Activated CD4-positive, alpha-beta T cell treated with anti-CD3 and anti-CD28 coated beads for 36 hours (primary cell): ENCODE measurements at places on chromosomes 2 and 18. TPM values are rescaled to one million over a fixed set of nuclear protein-coding genes. Genes with fewer than 3 reads are reported as not detected.

DNA sequence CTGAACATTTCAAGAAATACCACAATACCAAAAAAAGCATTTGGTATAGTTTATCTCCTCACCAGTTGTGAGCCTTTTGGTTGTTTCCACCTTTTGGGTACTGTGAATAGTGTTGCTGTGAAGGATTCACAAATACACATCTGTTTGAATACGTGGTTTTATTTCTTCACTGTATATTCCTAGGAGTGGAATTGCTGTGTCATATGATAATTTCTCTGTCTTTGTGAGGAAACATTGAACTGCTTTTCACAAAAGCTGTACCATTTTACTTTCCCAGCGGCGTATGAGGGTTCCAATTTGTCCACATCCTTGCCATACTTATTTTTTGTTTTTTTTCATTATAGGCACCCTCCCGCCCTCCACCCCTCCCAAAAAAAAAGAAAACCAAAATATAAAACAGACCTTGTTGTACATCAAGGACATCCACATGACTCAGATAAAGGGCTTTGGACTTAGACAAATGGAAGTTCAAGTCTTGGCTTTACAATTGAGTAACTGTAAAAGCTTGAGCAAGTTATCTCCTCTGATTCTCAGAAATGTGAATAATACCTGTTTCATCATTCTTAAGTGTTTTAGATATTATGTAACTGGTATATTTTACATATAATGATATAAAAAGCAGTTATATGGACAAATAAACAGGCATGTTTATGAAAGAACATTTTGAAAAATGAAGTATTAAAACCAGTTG lies 19.0 kb downstream of the UBE2E3 start:
- no peak for DNase-seq
- H3K4me1 ChIP-seq = peaks cover 29% of the 10 kb centered on the region

DNA sequence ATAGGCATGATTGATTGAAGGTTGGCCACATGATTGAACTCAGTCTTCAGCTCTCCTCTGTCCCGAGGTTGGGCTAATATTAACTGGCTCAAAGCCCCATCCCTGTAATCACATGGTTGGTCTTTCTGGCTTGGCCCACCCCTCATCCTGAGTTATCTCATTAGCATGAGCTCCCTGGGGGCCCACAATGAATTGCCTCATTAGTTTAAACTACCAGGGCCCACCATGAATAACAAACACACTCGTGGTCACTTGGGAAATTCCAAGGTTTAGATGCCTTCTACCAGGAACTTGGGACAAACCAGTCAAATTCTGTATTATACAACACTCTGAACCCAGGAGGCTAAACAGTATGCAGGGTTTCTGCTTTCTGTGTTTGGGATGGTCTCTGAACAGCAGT lies 121.7 kb upstream of the B3GNT2 start:
- peaks cover 25% of the 10 kb centered on the region for H3K36me3 ChIP-seq
- no peaks in the 10 kb centered on the region for H3K27me3 ChIP-seq
- no peak overlapping the region for H3K27ac ChIP-seq
- DNase-seq = no peak
- H3K4me3 ChIP-seq = no peak overlapping the region

GRCh38 chr2:238087211-238087610 lies 12.9 kb upstream of the ESPNL start:
- H3K27ac ChIP-seq = no peak overlapping the region
- H3K4me1 ChIP-seq = no peaks in the 10 kb centered on the region
- no peaks in the 10 kb centered on the region for H3K27me3 ChIP-seq
- H3K4me3 ChIP-seq = no peak overlapping the region

DNA sequence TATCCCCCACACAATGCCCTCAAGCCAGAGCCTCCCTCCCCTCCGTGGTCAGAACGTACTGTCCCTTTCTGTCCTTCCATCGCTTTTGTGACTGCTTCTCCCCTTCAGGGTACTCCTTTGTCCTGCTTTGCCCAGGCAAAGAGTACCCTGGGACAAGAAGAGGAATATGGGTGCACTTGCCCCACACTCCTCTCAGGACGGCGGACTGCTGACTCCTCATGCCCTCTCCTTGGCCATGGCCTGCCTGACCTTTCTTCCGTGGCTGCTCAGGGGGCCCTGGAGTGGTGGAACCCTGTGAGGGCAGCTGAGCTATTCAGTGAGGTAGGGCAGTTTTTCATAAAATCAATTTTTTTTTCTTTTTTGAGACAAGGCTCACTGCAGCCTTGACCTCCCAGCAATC lies 18.7 kb downstream of the C2orf74 start:
- peak overlapping the region; percentile 86 for H3K4me3 ChIP-seq
- H3K27me3 ChIP-seq = no peaks in the 10 kb centered on the region
- DNase-seq = no peak
- H3K36me3 ChIP-seq = peaks cover 66% of the 10 kb centered on the region

DNA sequence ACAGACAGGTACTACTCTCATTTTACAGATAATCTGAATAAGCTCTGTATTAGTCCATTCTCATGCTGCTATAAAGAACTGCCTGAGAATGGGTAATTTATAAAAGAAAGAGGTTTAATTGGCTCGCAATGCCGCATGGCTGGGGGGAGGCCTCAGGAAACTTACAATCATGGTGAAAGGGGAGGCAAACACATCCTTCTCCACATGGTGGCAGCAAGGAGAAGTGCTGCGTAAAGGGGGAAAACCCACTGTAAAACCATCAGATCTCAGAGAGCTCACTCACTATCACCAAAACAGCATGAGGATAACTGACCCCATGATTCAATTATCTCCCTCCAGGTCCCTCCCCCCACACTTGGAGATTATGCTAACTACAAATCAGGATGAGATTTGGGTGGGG lies 254.4 kb downstream of the KCNE4 start:
- no peak overlapping the region for H3K4me3 ChIP-seq
- H3K27me3 ChIP-seq = no peaks in the 10 kb centered on the region
- no peaks in the 10 kb centered on the region for H3K36me3 ChIP-seq
- no peaks in the 10 kb centered on the region for H3K4me1 ChIP-seq
- H3K27ac ChIP-seq = no peak overlapping the region

- peak; percentile 7 for DNase-seq
- H3K27ac ChIP-seq = no peak overlapping the region
- H3K4me1 ChIP-seq = no peaks in the 10 kb centered on the region
- no peak overlapping the region for H3K4me3 ChIP-seq
Measured at GRCh38 chr18:37393945-37394609, 171.5 kb downstream of the CELF4 start.

GRCh38 chr2:226190479-226191252 lies 609.0 kb downstream of the IRS1 start:
- no peak for DNase-seq
- H3K36me3 ChIP-seq = no peaks in the 10 kb centered on the region
- no peak overlapping the region for H3K4me3 ChIP-seq
- H3K27me3 ChIP-seq = peaks cover 12% of the 10 kb centered on the region
- H3K4me1 ChIP-seq = no peaks in the 10 kb centered on the region

- no peaks in the 10 kb centered on the region for H3K36me3 ChIP-seq
- no peaks in the 10 kb centered on the region for H3K27me3 ChIP-seq
- no peak overlapping the region for H3K4me3 ChIP-seq
- no peaks in the 10 kb centered on the region for H3K4me1 ChIP-seq
- no peak overlapping the region for H3K27ac ChIP-seq
Measured at GRCh38 chr2:26982102-26982742, 11.8 kb downstream of the MAPRE3 start.

DNA sequence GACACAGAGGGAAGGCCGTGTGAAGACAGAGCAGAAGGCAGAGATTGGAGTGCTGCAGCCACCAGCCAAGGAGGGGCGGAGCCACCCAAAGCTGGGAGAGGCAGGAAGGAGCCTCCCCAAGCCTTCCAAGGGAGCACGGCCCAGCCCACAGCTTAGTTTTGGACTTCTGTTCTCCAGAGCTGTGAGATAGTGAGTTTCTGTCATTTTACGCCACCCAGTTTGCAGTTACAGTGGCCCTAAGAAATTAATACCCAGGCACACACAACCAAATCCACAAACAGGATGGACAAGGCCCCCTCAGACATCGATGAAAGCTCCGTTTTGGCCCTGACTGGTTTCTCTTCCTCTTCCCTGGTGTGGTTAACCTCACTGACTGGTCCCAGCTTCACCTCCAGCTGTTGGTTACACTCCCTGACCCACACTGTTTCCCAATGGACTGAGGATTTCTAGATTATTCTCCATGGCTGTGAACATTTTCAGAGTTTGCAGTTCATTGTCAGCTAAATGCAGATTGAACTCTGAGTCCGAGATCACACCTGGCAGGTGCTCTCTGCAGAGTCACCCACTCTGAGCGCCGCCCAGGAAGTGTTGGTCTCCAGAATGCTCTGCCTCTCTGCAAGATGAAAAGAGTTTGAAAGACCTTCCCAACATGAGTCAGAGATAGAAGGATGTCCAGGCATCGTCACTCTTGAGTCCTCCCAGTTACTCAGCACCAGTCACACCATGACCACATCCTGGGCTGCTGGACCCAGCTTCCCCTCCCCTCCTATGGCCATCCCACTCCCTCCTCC lies 100.2 kb downstream of the TWIST2 start:
- no peaks in the 10 kb centered on the region for H3K27me3 ChIP-seq
- no peak overlapping the region for H3K4me3 ChIP-seq
- H3K27ac ChIP-seq = no peak overlapping the region
- peak; percentile 13 for DNase-seq

GRCh38 chr2:68336192-68336591 lies 16.4 kb upstream of the CNRIP1 start:
- no peaks in the 10 kb centered on the region for H3K36me3 ChIP-seq
- no peak overlapping the region for H3K4me3 ChIP-seq
- DNase-seq = no peak
- no peak overlapping the region for H3K27ac ChIP-seq
- H3K4me1 ChIP-seq = no peaks in the 10 kb centered on the region

GRCh38 chr2:146579147-146579930 lies 1265.5 kb upstream of the ACVR2A start:
- H3K4me3 ChIP-seq = no peak overlapping the region
- H3K4me1 ChIP-seq = no peaks in the 10 kb centered on the region
- H3K36me3 ChIP-seq = no peaks in the 10 kb centered on the region

DNA sequence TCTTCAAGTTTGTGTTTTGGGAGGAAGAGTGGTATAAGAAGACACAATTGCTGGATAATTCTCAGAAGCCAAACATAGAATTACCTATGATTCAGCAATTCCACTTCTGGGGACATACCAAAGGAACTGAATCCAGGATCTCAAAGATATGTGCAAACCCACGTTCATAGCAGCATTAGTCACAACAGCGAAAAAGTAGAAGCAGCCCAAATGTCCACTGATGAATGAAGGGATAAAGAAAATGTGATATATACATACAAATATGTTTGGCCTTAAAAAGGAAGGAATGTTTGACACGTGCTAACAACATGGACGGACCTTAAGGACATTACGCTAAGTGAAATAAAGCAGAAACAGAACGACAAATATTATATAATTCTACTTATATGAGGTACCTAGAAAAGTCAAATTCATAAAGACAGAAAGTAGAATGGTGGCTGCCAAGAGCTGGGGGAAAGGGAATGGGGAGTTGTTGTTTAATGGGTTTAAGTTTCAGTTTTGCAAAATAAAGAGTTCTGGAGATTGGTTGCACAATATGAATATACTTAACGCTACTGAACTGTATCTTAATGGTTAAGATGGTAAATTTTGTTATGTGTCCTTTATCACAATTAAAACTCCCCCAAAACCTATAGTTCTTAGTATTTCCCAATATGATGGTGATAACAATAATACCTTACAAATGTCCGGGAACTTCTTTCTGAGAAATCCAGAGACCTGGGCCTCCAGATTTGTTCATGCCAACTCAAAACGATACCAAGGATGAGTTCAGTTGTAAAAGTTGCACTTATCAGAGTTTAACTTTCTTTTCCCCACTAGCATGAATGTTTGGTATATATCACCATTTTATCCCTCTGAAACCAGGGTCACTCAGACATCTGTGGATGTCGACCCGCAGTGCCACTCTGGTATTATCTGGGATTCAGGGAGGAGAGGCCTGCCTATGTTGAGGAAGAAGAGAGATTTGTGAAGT lies 33.7 kb upstream of the WIPF1 start:
- peak overlapping the region; percentile 98 for H3K27ac ChIP-seq
- DNase-seq = no peak
- H3K36me3 ChIP-seq = peaks cover 56% of the 10 kb centered on the region

DNA sequence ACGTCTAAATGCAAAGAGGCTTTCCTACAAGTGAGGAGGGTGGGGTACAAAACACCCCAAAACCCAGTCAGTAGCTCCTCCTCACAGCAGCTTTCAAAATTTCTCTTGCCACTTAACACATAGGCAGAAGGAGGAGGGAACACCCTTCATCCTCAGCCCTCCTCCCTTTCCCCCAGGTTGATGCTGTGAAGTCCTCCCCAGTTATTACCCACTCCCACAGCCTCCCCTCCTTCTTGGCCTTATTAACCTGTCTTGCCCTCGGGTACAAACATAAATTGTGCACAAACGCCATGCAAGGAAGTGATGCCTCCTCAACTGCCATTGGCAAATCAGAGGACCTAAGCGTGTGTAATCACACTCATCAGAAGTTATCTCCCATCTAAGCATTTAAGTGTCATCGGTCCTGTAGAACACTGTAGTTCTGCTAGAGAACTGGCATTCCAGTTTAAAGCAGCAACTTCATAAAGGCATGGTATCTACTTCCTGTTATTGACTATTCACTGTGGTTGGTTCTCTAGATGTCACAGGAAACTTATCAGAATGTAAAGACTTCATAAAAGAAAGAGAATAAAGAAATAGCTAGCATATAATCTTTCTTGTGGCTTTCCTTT lies at the start of gene DSC1:
TSS of gene DSC1 (minus strand) at position 32 of the 611 bp plus-strand sequence. CDS start 262 bp downstream, outside the sequence.
- peak within 1 kb of the TSS; percentile 56 for H3K27ac ChIP-seq
- H3K4me3 ChIP-seq = peak within 1 kb of the TSS; percentile 10
- no peaks in the 10 kb centered on the region for H3K36me3 ChIP-seq
- peaks cover 12% of the 10 kb centered on the region for H3K4me1 ChIP-seq
- no peak for DNase-seq
- no peaks in the 10 kb centered on the region for H3K27me3 ChIP-seq

DNA sequence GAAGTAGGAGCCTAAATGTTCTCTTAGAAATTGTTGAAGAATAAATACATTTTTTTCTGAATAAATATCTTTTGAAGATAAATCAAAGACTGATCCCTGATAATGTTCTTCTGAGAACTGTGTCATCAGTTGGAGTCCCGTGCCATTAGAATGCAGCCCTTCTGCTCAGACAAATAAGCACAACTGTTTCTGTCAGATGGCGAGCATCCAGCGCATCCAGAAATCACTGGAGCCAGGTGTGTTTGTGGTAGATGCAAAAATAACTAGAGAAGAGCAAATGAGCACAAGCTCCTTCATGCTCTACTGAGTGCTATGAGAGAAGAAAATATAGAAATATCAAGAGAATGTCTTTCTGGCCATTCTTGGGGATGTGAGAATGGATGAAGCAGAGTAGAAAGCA lies 573.7 kb downstream of the THSD7B start:
- no peaks in the 10 kb centered on the region for H3K36me3 ChIP-seq
- no peaks in the 10 kb centered on the region for H3K27me3 ChIP-seq
- no peaks in the 10 kb centered on the region for H3K4me1 ChIP-seq
- DNase-seq = no peak

GRCh38 chr18:76667603-76668002 lies 154.8 kb upstream of the ZNF236 start:
- H3K4me3 ChIP-seq = no peak overlapping the region
- peaks cover 7% of the 10 kb centered on the region for H3K27me3 ChIP-seq
- H3K27ac ChIP-seq = no peak overlapping the region
- DNase-seq = no peak
- no peaks in the 10 kb centered on the region for H3K4me1 ChIP-seq

LONRF2 gene
- total RNA-seq = 0.02 TPM

GTF3C2 gene
- 60.3 TPM for total RNA-seq

ABCB11 gene
- not detected for total RNA-seq

PSMA8 gene
- total RNA-seq = 1.4 TPM

MC2R gene
- not detected for total RNA-seq

SLC19A3 gene
- total RNA-seq = not detected

IL1RL1 gene
- total RNA-seq = 0.26 TPM

SGPP2 gene
- total RNA-seq = 9.4 TPM

SLC35F5 gene
- 18.4 TPM for total RNA-seq
